ENCODE measurements at places on chromosomes 4 and X.

DNA sequence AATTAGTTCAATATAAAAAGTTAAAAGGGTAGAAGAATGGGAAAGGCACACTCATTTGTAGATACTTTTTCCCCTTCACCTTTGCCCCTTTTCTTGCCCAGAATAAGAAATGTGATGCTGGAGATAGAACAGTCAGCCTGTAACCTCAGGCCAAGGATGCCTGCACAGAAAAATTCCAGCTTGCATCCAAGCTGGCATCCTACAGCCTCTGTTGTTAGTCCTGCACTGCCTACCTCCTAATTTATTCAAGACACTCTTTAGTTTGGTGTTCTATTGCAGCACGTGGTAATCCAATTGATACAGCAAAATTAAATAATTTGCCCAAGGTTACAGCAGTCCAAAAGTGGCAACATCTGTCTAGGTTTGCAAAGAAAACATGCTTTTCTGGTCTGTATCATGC is 9.7 kb upstream of the USO1 start:
- DNase-seq = no peak

DNA sequence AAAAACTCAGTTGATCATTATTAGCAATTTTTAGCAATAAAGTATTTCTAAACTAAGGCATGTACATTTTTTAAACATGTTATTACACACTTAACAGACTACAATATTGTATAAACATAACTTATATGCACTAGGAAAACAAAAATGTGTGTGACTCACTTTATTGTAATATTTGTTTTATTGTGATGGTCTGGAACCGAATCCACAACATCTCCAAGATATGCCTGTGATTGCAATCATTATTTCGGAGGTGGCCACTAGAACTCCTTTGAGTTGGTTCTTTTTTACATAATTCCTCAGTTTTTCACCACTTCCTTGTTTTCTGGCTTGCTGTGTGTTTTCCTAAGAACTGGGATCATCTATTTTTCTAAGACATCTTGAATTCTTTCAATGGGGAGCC is 53.7 kb downstream of the FBXW7 start:
- no peak for DNase-seq

- DNase-seq = no peak
These were observed 39.7 kb downstream of the RASGEF1B start for GRCh38 chr4:81431971-81432370.

- DNase-seq = no peak
These were observed 35.1 kb downstream of the PCGF3 start for GRCh38 chr4:740656-741282.

GRCh38 chr4:116229420-116229819 is 856.0 kb downstream of the TRAM1L1 start:
- no peak for DNase-seq

GRCh38 chr4:154367659-154368058 is 123.9 kb downstream of the DCHS2 start:
- DNase-seq = no peak

GRCh38 chr4:86670756-86671155 is 76.6 kb downstream of the PTPN13 start:
- DNase-seq = no peak

GRCh38 chrX:13721819-13722519 is 12.5 kb downstream of the TRAPPC2 start:
- no peak for DNase-seq

DNA sequence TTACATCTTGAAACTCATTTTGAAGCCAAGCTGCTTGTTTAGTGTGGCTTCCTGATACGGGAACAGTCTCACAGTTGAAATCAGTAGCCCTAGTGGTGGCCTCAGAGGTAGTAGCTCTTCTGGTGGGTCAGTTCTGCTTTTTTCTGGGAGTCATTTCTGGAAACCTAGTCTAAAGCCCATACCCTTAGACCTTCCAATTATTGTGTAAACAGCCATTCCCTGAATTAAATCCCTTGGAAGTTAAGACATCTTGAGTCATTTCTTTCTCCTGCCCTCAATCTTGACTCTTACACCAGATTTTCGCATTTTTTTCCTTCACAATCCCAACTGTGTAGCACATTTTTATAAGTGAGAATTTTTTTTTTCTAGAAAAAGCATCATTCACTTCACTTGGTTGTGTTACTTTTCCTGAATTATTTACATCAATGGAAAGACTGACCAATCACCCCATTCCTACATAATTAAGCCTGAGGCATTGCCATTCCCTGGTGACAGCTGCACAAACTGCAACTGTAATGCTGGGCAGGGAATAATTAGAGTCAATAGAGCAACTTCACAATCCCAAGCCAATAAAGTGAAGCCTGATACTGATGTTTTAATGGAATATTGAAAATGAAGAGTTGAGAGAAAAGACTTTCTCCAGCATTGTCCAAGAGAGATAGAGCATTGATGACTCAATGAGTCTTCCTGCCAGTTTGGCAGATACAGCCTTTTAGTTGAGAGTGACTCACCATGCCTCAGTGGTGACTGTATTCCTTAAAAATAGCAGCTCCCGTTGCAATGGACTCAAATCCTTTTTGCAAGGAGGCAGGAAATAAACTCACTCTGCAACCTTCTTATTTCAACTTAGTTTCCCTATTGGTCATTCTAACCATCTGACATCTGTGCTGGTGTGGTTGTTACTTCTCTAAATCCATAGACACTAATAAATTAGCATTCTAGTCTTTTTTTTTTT is 13.0 kb upstream of the SEPSECS start:
- no peak for DNase-seq

DNA sequence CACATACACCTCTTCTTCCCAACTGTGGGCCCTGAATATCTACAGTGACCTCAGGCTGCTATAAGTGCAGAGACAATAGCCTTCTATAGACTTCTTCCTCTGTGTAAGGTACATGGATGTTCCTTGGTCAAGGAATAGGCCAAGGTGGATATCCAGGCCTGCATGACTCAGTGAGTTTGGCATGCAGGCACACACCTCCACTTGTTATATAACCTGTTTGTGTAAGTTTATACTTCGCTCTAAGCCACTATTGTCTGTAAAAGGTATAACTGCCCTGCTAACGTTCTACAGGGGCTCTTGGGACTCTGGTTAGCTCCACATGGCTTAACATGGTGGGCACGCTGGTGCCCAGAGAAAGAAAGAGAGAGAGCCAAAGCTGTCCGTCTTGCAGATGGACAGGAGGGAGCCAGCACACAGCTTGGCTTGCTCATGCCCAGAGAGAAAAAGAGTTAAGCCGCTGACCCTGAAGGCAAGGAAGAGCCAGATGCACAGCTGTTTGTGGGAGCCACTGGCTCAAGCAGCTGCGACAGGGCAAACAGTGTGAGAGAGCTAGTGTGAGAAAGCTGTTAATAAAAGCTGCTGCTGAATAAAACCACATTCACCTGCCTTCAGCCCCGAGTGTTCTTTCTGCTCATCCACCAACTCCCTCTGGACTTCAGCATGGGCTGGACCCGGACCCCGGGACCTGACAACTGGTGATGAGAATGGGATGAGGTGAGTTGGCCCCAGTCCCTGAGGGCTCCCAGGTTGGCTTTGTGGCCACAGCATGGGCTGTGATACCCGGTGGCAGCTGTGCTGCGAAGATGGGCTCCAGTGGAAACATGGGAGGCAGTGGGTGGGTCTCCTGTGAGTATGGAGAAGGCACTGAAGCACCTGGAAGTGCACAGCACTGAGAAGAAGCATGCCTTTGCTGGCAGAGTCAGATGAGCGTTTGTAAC is 44.5 kb upstream of the ZBTB33 start:
- no peak for DNase-seq

All from stimulated activated CD8-positive, alpha-beta memory T cell treated with anti-CD3 and anti-CD28 coated beads, Interleukin-7, amount 100 ng/mL, for 1 hour (primary cell).